ENCODE measurements at places on chromosomes 4 and X.

- DNase-seq: no peak
These were observed 37.5 kb downstream of the PGRMC1 start for GRCh38 chrX:119273420-119274192.

GRCh38 chr4:157572284-157572683, 351.8 kb downstream of the GRIA2 start:
- no peak for DNase-seq

- no peak for DNase-seq
These were observed 120.3 kb upstream of the ATXN3L start for GRCh38 chrX:13440176-13440575.

- DNase-seq: no peak
These were observed 163.8 kb downstream of the BANK1 start for GRCh38 chr4:101954351-101954750.

DNA sequence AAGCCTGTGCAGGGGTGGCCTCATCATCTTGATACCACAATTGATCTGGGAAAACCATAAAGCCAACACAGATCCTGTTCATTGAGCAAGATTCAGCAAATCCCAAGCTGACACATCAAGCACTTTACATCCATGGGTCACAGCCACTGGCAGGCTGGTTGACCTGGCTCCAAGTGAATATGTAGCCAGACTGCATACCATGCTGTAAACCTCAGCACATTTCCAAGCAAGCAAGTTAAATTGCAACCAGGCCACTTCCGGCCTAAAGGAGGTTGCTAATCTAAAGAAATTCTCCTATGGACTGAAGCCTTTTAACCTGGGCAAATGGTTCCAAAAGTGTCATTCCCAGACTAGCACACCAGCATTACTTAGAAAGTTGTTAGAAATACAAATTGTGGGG, 54.4 kb upstream of the USP26 start:
- DNase-seq: no peak

GRCh38 chr4:111127841-111128240, 505.0 kb upstream of the PITX2 start:
- no peak for DNase-seq

DNA sequence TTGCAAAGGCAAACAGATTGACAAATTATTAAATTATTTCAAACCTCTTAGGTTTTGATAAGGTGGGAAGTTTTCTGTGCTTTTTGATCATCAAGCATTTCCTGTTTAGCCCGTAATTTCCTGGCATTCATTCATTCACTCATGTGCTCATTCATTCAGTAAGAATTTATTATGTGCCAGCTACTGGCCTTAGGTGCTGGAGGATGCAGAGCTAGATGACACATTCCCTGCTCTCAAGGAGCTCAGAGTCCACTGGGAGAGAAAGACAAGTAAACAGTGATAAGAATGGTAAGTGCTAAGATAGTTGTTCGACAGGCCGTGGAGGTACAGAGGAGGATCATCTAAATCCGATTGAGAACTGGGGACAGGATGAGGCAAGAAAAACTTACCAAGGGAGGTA, 153.0 kb downstream of the DCTD start:
- no peak for DNase-seq

GRCh38 chr4:138710297-138710696, 305.3 kb upstream of the NOCT start:
- DNase-seq: no peak

GRCh38 chrX:52933976-52934703, 24.2 kb downstream of the FAM156A start:
- DNase-seq: no peak

DNA sequence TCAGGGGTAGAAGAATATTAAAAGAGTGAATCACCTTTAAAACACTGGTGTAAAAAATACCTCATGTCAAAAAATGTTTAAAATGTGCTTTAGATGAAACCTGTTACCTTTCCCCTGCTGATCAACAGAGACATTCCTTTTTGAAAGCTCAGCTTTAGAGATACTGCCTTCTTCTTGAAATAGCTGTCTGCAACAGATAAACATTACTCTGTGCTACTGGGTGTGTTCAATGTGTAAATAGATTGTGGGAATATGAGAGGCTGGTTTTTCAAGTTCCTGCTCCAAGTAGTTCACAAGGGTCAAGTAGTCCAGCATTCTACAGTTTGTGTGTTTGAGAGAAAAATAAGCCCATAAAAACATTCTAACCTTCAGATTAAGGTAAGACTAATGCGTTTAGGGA, at the start of gene SYTL5:
Gene SYTL5 (plus strand): TSS at position 263 of the 400 bp plus-strand sequence. CDS start 27,337 bp downstream, outside the sequence.
- no peak for DNase-seq

DNA sequence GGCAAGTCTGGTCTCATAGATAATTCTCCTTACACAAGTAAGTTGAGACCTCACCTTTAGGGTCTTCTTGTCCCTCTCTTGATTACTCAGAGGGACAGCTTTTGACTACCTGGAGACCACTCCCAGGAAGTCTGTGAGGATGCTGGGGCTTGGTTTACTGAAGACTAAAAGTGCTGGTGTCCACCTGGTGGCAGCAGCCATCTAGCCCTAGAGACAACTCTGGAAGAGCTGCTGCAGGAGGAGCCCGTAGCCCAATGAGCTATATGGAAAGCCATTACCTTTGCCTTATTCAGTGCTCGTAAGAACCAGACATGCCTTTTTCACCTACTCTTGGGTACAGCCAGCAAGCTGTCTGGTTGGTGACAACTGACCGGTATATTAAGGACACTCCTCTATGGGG, 7.3 kb downstream of the FGFBP2 start:
- DNase-seq: no peak
